Esophagus muscularis mucosa (tissue), 4 donors: ENCODE measurements at places on chromosomes 5 and 9. TPM values are rescaled to one million over a fixed set of nuclear protein-coding genes. Genes with fewer than 3 reads are reported as not detected.
A peak's percentile ranks its signal among the peaks of the same experiment; 100 is the strongest.

NR3C1 gene
- 90.1 TPM for total RNA-seq

CERT1 gene
- 34.6 TPM for total RNA-seq

- H3K27ac ChIP-seq = no peak overlapping the region
- no peaks in the 10 kb centered on the region for H3K27me3 ChIP-seq
- H3K4me3 ChIP-seq = no peak overlapping the region
- peaks cover 13% of the 10 kb centered on the region for H3K4me1 ChIP-seq
Observed at GRCh38 chr9:126485662-126486061, 128.1 kb upstream of the LMX1B start.

DNA sequence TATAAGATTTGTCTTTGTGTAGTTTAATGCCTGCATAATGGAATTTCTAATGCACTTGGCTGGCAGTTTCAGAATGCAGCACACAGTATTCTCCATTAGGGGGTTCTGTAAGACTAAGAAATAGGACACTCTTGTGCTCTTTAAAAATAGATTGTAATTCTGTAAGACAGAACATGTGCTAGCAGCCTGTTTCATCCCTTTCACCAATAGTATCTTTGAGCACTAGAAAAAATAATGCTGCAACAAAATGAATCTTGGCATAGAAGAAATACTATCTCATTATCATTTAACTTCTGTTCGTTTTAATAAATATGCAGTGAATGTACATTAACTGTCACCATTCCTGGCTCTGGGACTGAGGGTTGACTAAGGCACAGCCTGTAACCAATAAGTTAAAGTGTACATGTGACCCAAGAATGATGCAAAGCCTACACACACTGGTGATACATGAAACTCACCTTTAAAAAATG is 23.8 kb upstream of the ZNF622 start:
- no peaks in the 10 kb centered on the region for H3K36me3 ChIP-seq
- H3K4me3 ChIP-seq = no peak overlapping the region
- no peak for DNase-seq
- no peak overlapping the region for H3K27ac ChIP-seq

ANKS6 gene
- 31.4 TPM for total RNA-seq

GRCh38 chr9:28970241-28970654 is 1397.0 kb upstream of the C9orf72 start:
- H3K36me3 ChIP-seq = no peaks in the 10 kb centered on the region
- H3K27me3 ChIP-seq = no peaks in the 10 kb centered on the region
- H3K4me3 ChIP-seq = no peak overlapping the region
- no peaks in the 10 kb centered on the region for H3K4me1 ChIP-seq

DNA sequence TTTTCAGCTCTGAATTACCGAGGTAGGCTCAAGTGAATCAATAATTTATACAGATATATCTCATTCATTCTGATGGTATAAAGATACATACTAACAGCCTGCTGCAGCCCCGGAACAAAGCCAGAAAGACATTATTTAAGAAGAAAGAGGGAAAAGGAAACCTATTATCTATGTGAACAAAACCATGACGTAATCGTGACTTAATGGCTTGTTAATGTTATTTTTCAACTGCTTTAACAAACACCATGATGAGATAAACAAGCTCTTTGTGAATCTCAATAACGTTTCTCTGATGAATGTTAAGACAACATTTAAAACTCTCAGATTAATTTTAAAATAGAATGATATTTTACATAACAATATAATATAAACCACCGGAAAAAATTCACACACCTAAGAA is 237.1 kb downstream of the SLF1 start:
- no peak overlapping the region for H3K27ac ChIP-seq
- no peaks in the 10 kb centered on the region for H3K36me3 ChIP-seq
- H3K4me3 ChIP-seq = no peak overlapping the region
- DNase-seq = no peak
- no peaks in the 10 kb centered on the region for H3K4me1 ChIP-seq

DNA sequence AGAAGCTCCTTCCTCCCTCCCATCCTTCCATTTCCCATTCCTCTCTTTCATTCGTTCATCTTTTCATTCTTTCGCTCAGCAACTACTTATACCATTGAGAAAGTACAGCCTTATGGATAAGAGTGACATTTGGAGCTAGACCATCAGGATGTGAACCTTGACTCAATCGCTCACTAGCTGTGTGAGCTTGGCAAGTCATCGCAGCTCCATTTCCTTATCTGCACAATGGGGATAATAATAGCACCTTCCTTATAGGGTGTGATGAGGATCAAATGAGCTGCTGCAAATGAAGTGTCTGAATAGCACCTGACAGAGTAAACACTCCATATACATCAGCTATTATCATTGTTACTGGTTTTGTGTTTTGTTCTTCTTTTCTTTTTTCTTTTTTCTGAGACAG is 28.1 kb upstream of the SYNPO start:
- H3K27ac ChIP-seq = peak overlapping the region; percentile 86
- H3K4me1 ChIP-seq = peaks cover 80% of the 10 kb centered on the region
- H3K4me3 ChIP-seq = no peak overlapping the region
- no peak for DNase-seq

DNA sequence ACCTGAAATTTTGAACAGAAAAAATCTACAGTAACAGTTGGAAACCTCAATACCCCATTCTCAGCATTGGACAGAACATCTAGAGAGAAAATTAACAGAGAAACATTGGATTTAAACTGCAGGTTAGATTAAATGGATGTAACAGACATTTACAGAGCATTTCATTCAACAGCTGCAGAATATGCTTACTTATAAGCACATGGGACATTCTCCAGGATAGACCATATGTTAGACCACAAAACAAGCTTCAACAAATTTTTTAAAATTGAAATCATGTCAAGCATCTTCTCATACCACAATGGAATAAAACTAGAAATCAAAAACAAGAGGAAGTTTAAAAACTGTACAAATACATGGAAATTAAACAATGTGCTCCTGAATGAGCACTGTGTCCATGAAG is 316.3 kb downstream of the FAM170A start:
- no peak for DNase-seq
- H3K4me3 ChIP-seq = no peak overlapping the region
- no peak overlapping the region for H3K27ac ChIP-seq
- H3K36me3 ChIP-seq = no peaks in the 10 kb centered on the region
- H3K4me1 ChIP-seq = no peaks in the 10 kb centered on the region

ENTREP1 gene
- 20.7 TPM for total RNA-seq

TEX48 gene
- not detected for total RNA-seq

DNA sequence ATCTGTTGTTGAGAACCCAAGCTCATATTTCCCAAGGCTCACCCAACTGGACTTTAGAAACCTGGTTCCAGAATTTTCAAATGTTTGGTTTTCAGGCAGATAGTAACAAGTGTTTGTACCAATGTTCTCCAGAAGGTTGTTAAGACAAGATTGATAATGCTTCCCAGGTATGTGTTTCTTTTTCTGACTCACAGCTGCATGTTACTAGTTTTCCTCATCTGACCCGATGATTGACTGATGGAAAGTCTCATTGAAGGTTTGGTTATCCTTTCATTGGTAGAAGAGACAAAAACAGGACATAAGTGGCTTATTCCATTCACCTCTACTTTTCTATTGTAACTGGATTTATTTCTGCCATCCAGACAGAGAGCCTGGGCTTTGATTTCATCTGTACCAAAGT is 10.4 kb downstream of the BASP1 start:
- no peak overlapping the region for H3K27ac ChIP-seq
- no peaks in the 10 kb centered on the region for H3K4me1 ChIP-seq
- H3K4me3 ChIP-seq = no peak overlapping the region
- no peaks in the 10 kb centered on the region for H3K27me3 ChIP-seq
- H3K36me3 ChIP-seq = no peaks in the 10 kb centered on the region

GRCh38 chr9:137799630-137799983 is 78.0 kb upstream of the CACNA1B start:
- no peak overlapping the region for H3K27ac ChIP-seq
- H3K36me3 ChIP-seq = peaks cover 96% of the 10 kb centered on the region
- H3K4me1 ChIP-seq = no peaks in the 10 kb centered on the region
- H3K27me3 ChIP-seq = no peaks in the 10 kb centered on the region

S1PR3 gene
- 184 TPM for total RNA-seq

IL5 gene
- total RNA-seq = not detected

IL4 gene
- total RNA-seq = not detected

GRCh38 chr5:78612227-78613150 is 36.1 kb downstream of the LHFPL2 start:
- no peaks in the 10 kb centered on the region for H3K27me3 ChIP-seq
- no peak overlapping the region for H3K4me3 ChIP-seq
- peak; percentile 87 for DNase-seq
- peak overlapping the region; percentile 38 for H3K27ac ChIP-seq
- H3K4me1 ChIP-seq = peaks cover 57% of the 10 kb centered on the region
- H3K36me3 ChIP-seq = no peaks in the 10 kb centered on the region
